ENCODE measurements at places on chromosomes 6 and 20.

DNA sequence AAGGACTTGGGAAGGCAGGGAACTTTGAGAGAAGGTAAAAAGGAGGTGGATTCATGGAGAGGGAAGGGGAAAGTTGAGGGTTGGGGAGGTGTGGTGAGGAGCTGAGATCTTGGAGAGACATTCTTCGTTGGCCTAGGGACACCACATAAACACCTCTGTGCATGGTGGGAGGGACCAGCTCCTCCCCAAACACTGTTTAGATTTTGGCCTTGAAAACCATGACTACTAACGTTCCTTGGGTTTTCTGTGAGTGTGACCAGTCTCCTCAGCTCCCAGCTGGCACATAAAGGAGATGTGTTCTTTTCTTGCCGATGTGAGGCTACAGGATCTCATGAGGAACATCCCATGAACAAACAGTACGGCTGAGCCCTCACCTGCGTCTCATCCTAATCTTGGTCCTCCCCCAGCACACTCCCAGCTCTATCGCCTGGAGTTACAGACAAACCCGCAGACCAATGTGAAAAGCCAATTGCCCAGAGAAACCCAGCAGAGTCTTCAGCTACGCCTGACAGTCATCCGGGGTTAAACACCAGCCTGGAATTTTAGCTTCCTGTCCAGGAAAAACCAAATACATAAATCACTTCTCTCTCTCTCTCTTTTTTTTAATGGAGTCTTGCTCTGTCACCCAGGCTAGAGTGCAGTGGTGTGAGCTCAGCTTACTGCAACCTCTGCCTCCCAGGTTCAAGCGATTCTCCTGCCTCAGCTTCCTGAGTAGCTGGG is 22.0 kb upstream of the DDR1 start:
- DNase-seq: no peak

DNA sequence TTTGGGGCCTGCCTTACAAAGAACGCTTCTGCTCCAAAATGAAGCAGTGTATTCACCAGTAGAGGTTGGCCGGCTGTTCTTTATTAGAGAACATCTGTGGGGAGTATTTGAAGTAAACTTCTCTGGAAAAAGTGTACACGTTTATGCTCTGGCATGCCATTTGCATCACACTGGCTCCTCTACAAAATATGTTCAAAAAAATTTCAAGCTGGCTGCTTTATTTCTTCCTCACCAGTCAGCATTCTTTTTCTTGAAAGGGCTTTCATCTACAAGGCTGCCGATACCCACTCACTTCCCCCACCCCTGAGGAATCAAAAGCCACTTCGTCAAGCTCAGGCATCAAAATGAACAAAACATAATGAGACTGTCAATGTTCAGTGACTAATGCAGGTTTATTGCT is 294.1 kb downstream of the TFAP2B start:
- DNase-seq: no peak

DNA sequence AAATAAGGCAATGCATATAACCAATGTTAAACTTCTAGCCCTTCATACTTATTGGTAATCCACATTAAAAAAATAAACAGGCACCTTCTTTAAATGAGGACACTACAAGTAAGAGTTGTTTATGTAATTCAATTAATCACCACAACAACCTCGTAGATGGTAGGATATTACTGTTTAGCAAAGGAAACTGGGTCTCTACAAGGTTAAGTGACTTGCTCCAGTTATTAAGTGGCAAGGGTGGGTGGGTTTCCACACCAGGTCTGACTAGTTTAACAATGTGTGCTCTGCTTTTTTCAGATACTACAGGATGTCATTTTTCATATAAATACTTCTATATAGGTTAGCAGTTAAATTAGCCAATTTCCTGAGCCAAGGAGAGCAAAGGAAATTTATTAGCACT is 129.1 kb downstream of the MAN1A1 start:
- DNase-seq: no peak

DNA sequence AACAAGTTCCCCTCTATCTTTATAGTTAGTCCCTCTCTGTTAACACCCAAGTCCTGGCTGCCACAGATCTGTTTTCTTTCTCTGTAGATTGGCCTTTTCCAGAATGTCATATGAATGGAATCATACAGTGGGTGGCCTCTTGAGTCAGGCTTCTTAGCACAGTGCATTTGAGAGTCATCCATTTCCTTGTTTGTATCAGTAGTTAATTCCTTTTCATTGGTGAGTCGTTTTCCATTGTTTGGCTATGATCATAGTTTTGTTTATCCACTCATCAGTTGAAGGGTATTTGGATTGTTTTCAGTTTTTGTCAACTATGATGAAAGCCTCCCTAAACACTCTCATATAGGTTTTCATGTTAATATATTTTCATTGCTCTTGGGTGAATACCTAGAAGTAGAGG is 248.3 kb downstream of the ARID1B start:
- DNase-seq: no peak

- DNase-seq: no peak
Measured at GRCh38 chr6:33694401-33694931, 17.0 kb downstream of the UQCC2 start.

GRCh38 chr6:73519926-73520687 is 725 bp downstream of the EEF1A1 start:
- no peak for DNase-seq

Measured in GF-D8 (cell line).